ENCODE measurements at places on chromosomes 4 and X.

DNA sequence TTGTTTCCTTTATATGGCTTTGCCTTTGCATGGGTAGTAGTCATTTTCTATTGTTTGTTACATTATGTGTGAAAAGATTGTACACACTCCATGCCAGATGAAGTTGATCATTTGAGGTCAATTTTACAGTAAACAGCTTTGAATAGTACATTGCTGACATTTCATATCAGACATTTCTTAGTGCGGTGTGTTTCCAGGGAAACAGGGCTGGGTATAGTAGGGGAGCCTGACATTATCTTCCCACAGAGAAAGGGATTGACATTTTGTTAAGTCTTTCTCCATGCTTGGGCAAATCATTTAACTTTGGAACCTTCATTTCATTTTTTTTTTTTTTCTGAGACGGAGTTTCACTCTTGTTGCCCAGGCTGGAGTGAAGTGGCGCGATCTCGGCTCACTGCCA lies 5.0 kb downstream of the FUNDC2 start:
- no peak for DNase-seq

DNA sequence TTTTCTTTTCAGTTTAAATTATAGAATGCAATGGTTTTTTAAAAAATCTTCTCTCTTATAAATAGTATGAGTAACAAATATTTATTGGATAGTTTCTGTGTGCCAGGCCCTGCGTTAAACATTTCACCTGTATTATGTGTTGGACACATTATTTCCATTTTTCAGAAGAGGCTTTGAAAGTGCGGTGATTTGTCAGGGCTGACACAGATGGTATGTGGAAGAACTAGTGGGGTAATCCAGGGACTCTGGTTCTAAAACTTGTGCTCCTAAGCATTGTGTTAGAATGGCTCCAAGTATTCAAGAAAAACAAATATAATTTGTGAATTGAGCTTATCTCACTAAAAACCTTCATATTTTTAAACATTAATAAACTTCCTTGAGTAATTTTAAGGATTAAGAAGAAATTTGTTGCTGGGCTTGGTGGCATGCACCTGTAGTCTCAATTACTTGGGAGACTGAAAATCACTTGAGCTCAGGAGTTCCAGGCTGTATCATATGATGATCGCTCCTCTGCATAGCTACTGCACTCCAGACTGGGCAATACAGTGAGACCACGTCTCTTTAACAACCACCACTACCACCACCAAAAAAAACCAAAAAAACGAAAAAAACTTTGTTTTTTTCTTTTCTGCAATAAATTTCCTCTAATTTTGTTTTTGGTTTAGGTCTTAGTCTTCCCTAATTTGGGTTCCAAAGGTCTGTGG lies 40.0 kb downstream of the RAPGEF2 start:
- DNase-seq, result no peak

DNA sequence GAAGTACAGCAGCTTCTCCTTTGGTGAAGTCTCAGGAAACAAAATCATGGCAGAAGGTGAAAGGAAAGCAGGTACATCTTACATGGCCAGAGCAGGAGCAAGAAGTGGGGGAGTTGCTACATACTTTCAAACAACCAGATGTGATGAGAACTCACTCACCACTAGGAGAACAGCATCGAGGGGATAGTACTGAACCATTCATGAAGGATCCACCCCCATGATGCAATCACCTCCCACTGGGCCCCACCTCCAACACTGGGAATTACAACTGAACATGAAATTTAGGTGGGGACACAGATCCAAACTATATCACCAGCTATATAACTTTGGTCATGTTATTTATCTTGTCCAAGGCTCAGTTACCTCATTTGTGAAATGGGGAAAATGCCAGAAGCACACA lies 159.4 kb downstream of the OPHN1 start:
- peak; percentile 3 for DNase-seq

DNA sequence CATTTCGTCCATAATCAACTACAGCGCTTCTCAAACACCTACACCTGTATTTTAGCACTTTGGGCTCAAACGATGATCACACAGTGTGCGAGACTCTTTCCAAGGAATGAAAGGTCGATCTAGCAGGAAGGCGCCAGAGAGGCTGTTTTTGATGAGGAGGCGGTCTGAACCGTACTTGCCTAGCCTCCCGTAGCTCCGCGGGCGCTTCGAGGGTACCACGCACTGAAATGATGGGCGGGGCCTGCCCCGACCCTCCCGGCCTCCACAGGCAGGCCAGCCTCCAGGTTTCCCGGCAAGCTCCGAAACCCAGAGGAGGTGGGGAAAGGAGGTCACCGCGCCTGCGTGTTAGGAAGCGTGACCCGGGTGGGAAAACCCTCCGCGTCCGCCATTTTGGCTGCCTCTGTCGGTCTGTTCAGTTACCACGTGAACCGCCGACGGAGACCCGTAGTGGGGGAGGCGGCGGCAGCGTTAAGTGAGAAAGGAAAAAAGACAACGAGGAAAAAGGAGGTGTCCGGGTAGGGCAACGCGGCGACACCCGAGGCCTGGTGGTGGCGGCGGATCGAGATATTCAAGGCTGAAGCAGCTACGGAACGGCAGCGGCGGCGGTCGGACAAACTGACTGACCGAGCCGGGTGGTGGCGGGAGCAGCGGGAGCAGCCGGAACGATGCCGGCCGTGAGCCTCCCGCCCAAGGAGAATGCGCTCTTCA lies at the start of gene NAA15:
Gene NAA15, plus strand, starts transcription at position 393 of the 708 bp plus-strand sequence. Its CDS starts 273 bp downstream, at position 666.
- peak; percentile 96 for DNase-seq

DNA sequence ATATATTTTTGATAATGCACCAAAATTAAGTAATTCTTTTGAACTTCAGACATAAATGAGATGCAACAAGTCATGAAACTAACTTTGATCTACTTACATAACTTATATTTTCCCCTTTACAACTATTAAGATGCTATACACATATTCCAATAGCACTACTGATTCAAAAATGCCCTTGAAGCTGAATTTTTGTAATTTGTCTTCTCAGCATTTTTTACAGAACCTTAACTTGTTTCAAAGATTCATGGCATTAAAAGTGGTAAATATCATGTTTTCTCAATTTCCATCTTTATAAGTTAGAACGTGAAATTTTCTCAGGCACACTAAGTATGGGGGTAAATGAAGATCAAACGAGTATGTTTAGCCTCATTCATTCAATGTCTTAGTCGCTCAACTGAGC lies 460.0 kb upstream of the FAM241A start:
- no peak for DNase-seq

DNA sequence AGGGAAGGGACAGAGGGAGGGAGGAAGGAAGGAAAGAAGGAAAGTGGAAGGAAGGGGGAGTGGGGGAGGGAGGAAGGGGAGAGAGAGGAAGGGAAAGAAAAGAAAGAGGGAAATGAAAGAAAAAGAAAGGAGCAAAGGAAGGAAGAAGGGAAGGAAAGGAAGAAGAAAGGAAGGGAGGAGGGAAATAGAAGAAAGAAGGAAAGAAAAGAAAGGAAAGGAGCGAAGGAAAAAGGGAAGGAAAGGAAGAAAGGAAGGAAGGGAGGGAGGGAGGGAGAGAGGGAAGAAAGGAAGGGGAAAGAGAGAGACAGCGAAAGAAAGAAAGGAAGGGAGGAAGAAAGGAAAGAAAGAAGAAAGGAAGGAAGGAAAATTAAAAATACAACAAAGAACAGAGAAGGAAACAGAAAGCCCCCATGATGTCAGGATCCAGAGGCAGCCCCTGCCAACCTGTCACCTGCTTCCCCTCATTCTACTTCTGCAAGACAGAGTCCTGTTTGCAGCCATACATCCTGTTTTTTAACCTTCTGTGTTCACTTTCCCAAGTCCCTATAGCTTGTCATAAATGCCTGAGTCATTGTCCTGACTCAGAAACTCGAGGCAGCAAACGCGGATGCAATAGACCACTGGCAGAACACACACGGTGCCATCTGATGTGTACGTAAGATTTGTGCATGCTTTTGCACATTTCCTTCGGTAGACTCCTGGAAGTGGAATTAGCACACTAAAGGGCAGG lies 77.0 kb upstream of the C4orf50 start:
- peak; percentile 29 for DNase-seq

Data from SW480 (cell line).